ENCODE measurements at places on chromosomes 16 and 17. TPM values are rescaled to one million over a fixed set of nuclear protein-coding genes. Genes with fewer than 3 reads are reported as not detected.

The PRR15L gene
- not detected for total RNA-seq

- DNase-seq = no peak
These were observed 20.9 kb downstream of the ZFHX3 start for GRCh38 chr16:73026754-73027684.

The ADAM11 gene
- 36.6 TPM for total RNA-seq

The TK1 gene
- total RNA-seq = 0.51 TPM

Measured in right cardiac atrium (tissue), 5 donors.